ENCODE measurements at places on chromosomes 1 and 21.
A peak's percentile ranks its signal among the peaks of the same experiment; 100 is the strongest.

DNA sequence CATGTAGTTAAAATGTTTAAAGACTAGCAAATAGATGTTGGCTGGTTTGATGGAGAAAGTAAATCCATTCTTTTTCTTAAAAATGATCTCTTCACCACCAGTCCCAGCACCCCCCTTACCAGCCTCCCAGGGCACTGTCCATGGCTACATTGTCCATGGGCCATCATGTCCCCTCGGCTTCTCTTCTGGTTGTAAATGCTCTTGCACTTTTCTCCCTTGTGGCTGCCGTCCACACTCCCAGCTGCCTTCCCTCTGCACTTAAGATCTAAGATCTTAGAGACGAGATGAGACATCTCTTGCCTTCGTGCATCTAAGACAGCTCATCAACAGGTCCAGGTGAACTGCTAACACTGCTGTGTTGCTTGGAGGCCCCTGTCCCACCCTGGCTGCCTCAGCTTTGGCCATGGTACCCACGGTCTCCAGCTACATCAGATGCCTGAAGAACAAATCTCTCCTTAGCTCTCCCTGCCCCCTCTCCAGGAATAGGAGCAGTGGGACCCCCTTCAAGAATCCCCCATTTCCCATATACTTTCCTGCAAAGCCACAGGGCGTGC is 11.1 kb downstream of the CAPN2 start:
- no peak for DNase-seq

- DNase-seq, result no peak
These were observed 45.8 kb downstream of the TMCC2 start for GRCh38 chr1:205273551-205273982.

GRCh38 chr1:31422505-31423319 is 9.7 kb downstream of the SERINC2 start:
- DNase-seq, result peak; percentile 66

DNA sequence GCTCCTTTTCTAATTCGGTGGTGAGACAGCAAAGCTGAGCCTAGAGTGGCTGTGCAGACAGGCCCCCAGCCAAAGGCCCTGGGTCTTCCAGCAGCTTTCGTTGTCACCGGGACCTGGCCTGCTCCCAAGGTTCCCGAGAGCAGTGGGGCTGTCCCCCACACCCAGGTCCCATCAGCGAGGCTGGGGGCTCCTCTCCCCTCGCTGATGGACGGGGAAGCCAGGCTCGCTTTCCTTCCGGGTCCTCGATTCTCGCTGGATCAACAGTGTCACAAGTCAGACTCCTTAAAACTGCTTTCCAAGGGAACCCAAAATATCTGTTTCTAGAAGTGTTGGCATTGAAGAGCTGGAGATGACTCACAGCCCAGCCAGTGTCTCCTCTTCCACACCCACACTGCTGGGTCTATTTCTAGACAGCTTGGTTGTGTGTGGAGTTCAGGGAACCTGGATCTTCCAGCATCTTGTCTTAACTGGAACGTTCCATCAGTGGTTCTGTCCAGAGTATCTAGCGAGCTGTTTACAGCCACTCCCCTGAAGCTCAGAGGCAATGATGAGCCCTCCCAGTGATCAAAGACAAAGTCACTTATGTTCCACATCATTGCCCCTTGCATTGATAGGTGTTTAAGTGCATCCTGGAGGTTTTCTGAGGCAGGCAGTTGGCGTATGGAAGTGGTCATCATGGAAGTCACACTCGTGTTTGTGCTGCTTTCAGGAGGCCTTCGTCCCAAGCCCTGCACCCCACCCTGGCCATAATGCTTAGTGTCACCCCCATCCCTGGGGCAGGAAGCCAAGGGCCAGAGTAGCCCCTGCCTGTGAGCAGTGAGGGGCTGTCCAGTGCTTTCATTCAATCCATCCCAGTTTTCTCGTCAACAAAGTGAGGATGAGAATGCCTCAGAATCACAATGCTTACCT is 35.2 kb downstream of the RRP1 start:
- peak; percentile 18 for DNase-seq

DNA sequence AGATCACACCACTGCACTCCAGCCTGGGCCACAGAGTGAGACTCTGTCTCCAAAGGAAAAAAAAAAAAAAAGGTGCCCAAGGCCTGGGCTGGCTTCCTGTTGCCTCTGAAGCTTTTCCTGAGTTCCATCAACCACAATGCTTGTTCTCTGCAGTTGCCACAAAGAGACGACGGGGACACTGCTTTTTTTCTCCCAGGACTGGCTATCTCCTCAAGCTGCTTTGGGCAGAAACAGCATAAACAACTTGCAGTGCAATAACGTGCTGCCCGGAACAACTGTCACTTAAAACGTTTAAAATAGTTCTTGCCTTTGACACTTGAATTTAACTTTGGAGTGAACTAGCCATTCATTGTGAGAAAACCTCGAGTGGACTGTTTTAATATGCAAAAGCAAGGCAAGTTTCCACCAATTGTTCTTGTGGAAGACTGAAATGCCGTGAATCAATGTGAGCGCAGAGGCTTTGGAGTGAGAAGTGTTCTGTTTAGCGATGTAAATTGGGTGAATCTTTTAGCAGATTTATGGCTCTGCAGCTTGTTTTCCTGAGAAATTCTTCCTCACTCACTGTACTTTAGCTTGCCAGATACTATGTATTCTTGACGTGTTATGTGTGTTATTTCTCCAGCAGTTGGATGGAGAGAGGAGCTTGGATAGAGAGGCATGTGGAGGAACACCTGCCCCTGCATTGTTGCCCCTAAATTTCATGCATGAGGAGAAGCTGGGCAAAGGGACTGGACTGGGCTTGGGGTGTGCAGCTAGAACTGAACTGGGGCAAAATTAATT is 188.1 kb upstream of the KIAA0040 start:
- no peak for DNase-seq
